ENCODE measurements at places on chromosomes 1 and 21. TPM values are rescaled to one million over a fixed set of nuclear protein-coding genes. Genes with fewer than 3 reads are reported as not detected.

- H3K36me3 ChIP-seq: no peaks in the 10 kb centered on the region
- H3K27me3 ChIP-seq: no peaks in the 10 kb centered on the region
- H3K27ac ChIP-seq: no peak overlapping the region
- H3K4me1 ChIP-seq: no peaks in the 10 kb centered on the region
Measured at GRCh38 chr1:234072793-234073192, 168.3 kb downstream of the SLC35F3 start.

The SNX7 gene
- 36.4 TPM for total RNA-seq

DNA sequence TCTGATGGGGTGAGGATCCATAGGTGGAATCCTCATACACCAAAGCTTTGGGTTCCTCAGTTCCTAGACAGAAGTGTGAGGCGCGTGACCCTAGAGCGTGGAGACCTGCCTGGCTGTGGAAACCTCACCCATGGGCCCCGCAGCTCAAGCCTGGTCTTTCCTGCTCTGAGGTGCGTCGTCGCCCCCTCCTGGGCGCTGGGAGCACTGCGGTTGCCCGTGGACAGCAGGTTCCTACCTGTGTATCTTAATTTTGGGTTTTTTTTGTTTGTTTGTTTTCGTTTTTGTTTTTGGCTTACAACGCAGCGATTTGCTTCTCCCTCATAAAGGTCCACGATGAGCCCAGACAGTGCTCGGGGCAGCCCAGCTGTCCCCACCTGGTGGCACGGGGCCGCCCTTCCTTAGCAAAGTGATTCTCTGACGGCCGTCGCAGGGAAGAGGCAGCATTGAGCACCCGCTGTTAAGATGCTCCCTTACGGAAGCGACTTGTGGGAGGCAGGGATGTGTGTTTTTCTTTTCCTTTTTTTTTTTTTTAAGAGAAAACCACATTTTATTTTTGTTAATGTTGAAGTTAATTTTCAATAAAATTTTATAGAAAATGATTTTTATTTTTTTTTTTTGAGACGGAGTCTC is 36.5 kb upstream of the TRAPPC10 start:
- peak; percentile 68 for DNase-seq
- no peak overlapping the region for H3K4me3 ChIP-seq
- H3K36me3 ChIP-seq: peaks cover 45% of the 10 kb centered on the region
- H3K27me3 ChIP-seq: no peaks in the 10 kb centered on the region

The FOXO6 gene
- total RNA-seq: 3.5 TPM

DNA sequence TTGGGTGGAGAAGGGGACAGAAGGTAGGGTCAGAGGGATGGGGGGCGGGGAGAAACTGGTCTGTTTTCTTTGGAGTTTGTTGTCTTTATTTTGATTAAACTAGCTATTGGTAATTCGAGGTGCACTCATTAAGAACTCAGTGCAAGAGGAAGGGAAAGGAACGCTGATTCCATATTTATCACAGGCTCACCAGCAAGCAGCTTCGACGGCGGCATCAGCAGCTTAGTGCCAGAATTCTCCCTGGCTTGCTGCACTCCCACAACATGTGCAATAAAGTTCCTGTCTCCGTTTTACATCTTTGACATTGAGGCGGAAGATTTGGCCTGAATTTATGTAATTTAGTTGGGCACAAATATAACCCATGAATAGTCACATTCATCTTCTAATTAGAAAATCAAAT is 57.6 kb downstream of the PEX14 start:
- peaks cover 9% of the 10 kb centered on the region for H3K36me3 ChIP-seq
- no peak for DNase-seq
- no peak overlapping the region for H3K4me3 ChIP-seq
- H3K4me1 ChIP-seq: peaks cover 16% of the 10 kb centered on the region
- peaks cover 2% of the 10 kb centered on the region for H3K27me3 ChIP-seq

DNA sequence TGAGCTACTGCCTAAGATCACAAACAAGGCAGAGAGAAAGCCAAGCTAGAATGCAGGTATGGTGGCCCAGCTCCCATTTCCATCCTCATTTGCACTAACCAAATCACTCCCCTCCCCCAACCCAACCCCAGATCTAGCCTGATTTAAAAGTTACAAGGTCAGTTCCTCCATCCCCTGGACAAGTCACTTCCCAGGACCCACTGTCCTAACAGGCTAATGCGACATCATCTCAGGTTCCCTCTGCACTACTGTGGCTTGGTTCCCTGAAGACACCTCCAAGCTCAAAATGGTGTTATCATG is 2.4 kb downstream of the F11R start:
- no peak overlapping the region for H3K4me3 ChIP-seq
- H3K27ac ChIP-seq: no peak overlapping the region
- H3K4me1 ChIP-seq: peaks cover 26% of the 10 kb centered on the region
- H3K27me3 ChIP-seq: peaks cover 21% of the 10 kb centered on the region
- no peaks in the 10 kb centered on the region for H3K36me3 ChIP-seq
- no peak for DNase-seq

The FYB2 gene
- not detected for total RNA-seq

DNA sequence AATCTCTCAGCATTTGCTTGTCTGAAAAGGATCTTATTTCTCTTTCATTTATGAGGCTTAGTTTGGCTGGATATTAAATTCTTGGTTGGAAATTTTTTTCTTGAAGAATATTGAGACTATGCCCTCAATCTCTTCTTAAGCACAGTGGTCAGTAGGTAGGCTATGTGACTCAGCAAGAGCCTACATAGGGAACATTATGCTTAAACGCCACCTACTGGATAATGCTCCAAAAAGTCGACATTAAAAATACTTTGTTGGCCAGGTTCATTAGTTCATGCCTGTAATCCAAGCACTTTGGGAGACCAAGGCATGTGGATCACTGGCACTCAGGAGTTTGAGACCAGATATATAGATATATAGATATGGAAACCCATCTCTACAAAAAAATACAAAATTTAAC is 678.0 kb upstream of the USP24 start:
- no peaks in the 10 kb centered on the region for H3K4me1 ChIP-seq
- H3K36me3 ChIP-seq: no peaks in the 10 kb centered on the region
- no peak overlapping the region for H3K4me3 ChIP-seq
- no peaks in the 10 kb centered on the region for H3K27me3 ChIP-seq

The ABCB10 gene
- 13.8 TPM for total RNA-seq

The MX2 gene
- 0.93 TPM for total RNA-seq

GRCh38 chr1:74531796-74532195 is 19.4 kb upstream of the LRRC53 start:
- H3K4me3 ChIP-seq: no peak overlapping the region
- no peaks in the 10 kb centered on the region for H3K4me1 ChIP-seq
- no peaks in the 10 kb centered on the region for H3K36me3 ChIP-seq
- no peak for DNase-seq

- no peak overlapping the region for H3K27ac ChIP-seq
- no peaks in the 10 kb centered on the region for H3K36me3 ChIP-seq
- no peak overlapping the region for H3K4me3 ChIP-seq
- peaks cover 3% of the 10 kb centered on the region for H3K4me1 ChIP-seq
- DNase-seq: no peak
Measured at GRCh38 chr1:224054611-224055010, 59.3 kb upstream of the FBXO28 start.

- H3K4me3 ChIP-seq: no peak overlapping the region
- no peaks in the 10 kb centered on the region for H3K36me3 ChIP-seq
- H3K27ac ChIP-seq: peak overlapping the region; percentile 66
Measured at GRCh38 chr21:17930093-17930492, 110.9 kb upstream of the C21orf91 start.

DNA sequence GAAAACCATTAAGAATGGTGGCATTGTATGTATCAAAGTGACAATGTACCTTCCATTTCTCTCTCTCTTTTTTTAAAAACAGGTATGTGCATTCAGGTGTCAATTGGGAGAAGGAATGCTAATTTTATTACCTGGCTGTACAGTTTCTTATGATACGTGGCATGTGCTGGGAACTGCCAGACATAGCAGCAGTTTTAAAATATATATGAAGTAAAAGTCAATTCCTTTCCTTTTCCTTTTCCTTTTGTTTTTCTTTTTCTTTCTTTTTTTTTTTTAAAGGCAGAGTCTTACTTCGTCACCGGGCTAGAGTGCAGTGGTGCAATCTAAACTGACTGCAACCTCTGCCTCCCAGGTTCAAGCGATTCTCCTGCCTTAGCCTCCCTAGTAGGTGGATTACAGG is 37.0 kb downstream of the SPEN start:
- peaks cover 15% of the 10 kb centered on the region for H3K4me1 ChIP-seq
- no peak for DNase-seq
- H3K27me3 ChIP-seq: no peaks in the 10 kb centered on the region
- no peak overlapping the region for H3K27ac ChIP-seq
- H3K4me3 ChIP-seq: no peak overlapping the region

The LCE3D gene
- total RNA-seq: not detected

GRCh38 chr1:32056598-32056997 is 16.1 kb upstream of the TMEM39B start:
- no peak overlapping the region for H3K4me3 ChIP-seq
- peaks cover 78% of the 10 kb centered on the region for H3K36me3 ChIP-seq
- no peak overlapping the region for H3K27ac ChIP-seq
- no peak for DNase-seq

DNA sequence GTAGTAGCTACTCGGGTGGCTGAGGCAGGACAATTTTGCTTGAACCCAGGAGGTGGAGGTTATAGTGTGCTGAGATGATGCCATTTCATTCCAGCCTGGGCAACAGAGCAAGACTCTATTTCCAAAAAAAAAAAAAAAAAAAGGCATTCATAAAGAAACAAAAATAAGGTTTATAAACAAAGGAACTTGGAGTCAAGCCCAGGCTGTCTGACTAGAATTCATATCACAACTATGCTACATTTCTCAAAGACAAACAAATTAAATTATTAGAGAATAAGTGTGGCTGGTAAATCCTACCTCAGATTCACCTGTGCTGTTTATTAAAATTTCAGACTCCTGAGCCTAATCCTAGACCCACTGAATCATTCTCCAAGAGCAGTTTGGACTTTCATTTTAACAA is 4.2 kb downstream of the GCLM start:
- DNase-seq: no peak
- no peaks in the 10 kb centered on the region for H3K27me3 ChIP-seq
- no peak overlapping the region for H3K27ac ChIP-seq
- no peaks in the 10 kb centered on the region for H3K36me3 ChIP-seq
- peaks cover 4% of the 10 kb centered on the region for H3K4me1 ChIP-seq

DNA sequence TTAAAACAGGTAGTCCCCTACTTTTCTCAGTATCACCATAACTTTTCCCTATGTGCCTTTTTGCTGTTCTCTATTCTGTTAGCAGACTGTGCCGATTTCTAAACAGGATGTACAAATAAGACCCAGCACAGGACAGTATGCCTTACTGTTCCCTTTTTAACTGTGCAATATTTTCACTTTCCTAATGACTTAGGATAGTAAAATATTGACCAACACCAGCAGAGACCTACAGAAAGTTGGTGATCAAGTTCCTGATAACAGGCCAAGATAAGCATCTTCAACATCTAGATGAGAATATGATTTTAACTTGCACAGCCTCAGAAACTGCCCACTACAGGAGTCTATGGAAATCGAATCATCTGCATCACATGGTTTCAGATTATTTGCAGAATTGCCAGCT is 42.0 kb downstream of the ADSS2 start:
- H3K36me3 ChIP-seq: peaks cover 34% of the 10 kb centered on the region
- no peak overlapping the region for H3K4me3 ChIP-seq
- H3K27ac ChIP-seq: no peak overlapping the region
- no peaks in the 10 kb centered on the region for H3K4me1 ChIP-seq

The DCST2 gene
- 0.49 TPM for total RNA-seq

The DIO1 gene
- not detected for total RNA-seq

The CA6 gene
- total RNA-seq: not detected

GRCh38 chr1:58035523-58035922 is 511.0 kb downstream of the OMA1 start:
- DNase-seq: no peak
- H3K4me1 ChIP-seq: no peaks in the 10 kb centered on the region
- no peak overlapping the region for H3K27ac ChIP-seq
- H3K36me3 ChIP-seq: no peaks in the 10 kb centered on the region

The GPR25 gene
- total RNA-seq: not detected

The SPRR2F gene
- not detected for total RNA-seq

The LHX8 gene
- 0.09 TPM for total RNA-seq

DNA sequence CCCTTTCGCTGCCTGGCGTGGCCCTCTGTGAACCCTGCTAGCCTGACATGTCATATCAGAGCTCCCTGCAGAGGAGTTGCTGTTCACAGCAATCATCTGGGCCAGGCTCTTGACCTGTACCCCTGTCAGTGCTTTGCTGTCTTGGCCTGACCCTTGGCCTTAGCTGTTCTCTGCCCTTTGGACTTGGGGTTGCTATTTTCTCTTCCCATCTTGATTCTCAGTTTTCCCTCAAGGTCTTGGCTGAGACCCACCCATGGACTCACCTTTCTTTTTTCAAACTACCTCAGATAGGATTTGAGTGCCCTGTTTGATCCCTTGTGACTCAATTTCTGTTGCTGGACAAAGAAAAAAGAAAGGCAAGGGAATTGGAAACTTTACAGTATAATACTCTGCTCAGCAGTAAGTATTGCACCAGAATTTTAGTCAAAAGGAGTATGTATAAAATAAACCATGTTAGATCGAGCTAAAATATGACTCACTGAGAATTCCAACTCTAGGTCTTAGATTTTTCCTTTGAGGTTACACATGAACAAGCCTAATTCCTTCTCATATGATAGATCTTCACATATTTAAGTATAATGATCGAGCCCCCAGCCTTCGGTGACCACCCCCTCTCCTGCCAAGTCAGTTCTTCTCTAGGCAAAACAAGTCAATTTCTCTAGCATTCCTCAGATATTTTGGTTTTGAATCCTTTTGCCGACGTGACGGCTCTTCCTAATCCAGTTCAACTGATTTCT is 110.5 kb downstream of the NGF start:
- H3K4me3 ChIP-seq: no peak overlapping the region
- no peak for DNase-seq
- H3K4me1 ChIP-seq: no peaks in the 10 kb centered on the region
- H3K36me3 ChIP-seq: no peaks in the 10 kb centered on the region
- H3K27ac ChIP-seq: no peak overlapping the region

GRCh38 chr1:110341872-110342331 is 2.7 kb downstream of the RBM15 start:
- peak overlapping the region; percentile 3 for H3K4me3 ChIP-seq
- H3K4me1 ChIP-seq: peaks cover 29% of the 10 kb centered on the region
- H3K36me3 ChIP-seq: peaks cover 32% of the 10 kb centered on the region
- no peak overlapping the region for H3K27ac ChIP-seq
- H3K27me3 ChIP-seq: no peaks in the 10 kb centered on the region

The EYA3 gene
- total RNA-seq: 14.0 TPM

GRCh38 chr1:97084546-97084945 is 363.0 kb downstream of the PTBP2 start:
- H3K27me3 ChIP-seq: no peaks in the 10 kb centered on the region
- H3K4me1 ChIP-seq: no peaks in the 10 kb centered on the region
- no peak for DNase-seq

Measured in muscle of leg (tissue), 16 donors.